NCI-H345 (cell line): ENCODE measurements at places on chromosomes 1 and 21.

- DNase-seq: no peak
Measured at GRCh38 chr1:24867084-24867870, 62.8 kb downstream of the RUNX3 start.

DNA sequence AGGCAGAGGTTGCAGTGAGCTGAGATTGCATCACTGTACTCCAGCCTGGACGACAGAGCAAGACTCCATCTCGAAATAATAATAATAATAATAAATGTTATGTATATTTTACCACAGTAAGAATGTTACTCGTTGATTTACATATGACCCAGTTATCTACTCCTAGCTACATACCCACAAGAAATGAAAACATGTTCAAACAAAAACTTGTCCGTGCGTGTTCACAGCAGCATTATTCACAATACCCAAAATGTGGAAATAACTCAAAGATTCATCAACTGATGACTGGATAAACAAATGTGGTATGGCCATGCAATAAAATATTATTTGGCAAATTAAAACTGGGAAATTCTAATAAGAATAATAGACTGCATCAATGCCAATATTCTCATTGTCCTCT, 31.7 kb upstream of the ENSA start:
- DNase-seq: no peak

DNA sequence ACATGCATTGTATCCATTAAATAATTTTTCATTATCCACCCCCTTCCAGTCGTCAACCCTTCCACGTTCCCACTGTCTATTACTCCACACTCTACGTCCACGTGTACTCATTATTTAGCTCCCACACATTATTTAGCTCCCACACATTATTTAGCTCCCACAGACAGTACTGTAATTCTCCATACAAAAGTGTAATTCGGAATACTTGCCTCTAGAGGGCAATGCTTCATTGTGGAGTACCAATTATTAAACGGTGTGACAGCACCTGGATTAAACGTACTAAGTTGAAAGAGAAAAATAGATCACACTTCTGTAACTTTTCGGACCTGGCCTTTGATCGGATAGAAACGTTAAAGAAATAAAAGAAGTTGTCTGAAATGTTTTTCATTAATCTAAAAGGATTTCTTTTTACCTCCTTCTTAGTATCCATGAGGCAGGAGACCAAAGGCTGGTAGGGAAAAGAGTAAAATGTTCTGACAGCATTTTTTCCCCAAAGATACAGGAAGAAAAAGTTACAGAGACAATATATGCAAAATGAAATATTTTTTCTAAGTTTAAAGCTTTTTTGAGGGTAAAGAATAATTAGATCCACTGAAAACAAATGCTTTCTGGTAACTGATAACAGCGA, 99.2 kb downstream of the LHX8 start:
- DNase-seq: peak; percentile 42

DNA sequence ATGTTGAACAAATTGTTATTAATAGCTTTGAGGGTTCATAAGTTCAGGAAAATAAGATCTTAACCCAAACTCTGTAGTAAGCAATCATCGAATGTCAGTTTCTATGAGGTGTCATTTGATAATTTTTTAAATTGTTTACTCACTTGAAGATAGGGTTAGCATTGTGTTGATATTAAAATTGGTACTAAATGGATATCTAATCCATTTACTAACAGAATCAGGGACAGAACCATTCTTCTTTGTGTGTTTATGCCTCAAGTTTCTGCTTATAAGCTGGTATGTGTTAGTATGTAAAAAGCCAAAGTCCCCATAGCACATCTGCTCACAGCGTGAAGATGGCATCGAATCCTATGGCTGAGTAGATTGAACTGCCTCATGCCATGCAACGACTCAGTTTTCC, 13.4 kb downstream of the DDR2 start:
- DNase-seq: no peak

DNA sequence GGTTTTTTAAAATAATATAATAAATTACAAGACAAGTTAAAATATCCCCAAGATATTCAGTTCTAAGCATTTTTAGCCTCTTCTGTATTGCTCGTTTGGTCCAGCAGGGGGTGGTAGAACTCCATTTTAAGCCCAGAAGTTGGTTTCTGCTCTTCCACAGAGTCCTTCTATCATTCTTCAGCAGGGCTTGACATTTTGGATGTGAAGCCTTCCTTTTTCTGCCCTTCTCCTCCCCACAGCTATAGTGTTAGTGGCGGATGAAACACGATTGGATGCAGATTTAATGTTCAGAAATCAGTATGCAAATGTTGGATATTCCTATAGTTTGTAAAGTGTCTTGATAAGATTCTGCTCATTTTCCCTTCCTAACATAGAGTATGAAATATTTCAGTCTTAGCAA, 1.4 kb downstream of the NCAM2 start:
- peak; percentile 56 for DNase-seq

DNA sequence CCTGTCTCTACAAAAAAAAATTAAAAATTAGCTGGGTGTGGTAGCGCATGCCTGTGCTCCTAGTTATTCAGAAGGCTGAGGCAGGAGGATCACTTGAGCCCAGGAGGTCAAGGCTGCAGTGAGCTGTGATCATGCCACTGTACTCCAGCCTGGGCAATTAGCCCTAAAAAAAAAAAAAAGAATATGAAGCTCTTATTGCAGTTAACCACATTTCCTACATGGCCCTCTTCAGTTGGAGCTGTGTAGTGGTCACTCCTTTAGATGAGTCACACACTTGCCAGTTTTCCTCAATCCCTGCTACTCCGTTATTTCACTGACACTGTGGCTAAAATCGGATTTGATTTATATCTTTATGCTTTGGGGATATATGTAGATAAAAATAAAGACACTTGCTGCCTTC, 11.8 kb downstream of the NFYC start:
- no peak for DNase-seq

DNA sequence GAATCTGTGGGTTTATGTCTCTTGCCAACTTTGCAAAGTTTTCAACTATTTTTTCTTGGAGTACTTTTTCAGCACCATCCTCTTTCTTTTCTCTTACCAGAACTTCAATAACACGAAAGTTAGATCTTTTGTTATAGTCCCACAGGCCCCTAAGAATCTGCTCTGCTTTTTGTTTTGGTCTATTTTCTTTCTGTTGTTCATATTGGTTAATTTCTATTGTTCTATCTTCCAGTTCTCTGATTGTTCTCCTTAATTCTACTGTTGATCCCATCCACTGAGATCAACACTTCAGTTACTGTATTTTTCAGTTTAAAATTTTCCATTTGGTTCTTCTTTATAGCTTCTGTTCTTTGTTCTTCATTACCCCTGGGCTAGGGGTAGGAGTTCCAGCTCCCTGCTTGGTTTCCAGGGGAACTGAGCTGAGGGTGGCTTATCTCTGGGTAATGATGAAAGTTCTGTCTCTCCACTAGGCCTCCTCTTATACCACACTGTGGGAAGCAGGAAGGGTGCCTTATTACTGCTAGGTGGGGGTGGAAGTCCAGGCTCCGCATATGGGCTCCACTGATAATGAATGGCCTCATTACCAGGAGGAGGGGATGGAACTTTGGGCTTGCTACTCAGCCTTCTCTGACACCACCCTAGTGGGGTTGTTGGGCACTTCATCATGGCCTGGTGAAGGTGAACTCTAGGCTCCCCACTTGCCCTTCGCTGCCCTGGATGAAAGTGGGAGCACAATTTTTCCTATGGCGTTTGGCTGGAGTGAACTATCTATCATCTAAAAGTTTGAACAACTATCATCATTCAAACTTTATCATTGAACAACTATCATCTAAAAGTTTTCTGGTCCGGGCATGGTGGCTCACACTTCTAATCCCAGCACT, 39.3 kb downstream of the NAV1 start:
- no peak for DNase-seq

GRCh38 chr1:9166289-9167235, 37.7 kb upstream of the GPR157 start:
- no peak for DNase-seq

- DNase-seq: no peak
Measured at GRCh38 chr1:6107409-6108356, 62.0 kb downstream of the KCNAB2 start.
